ENCODE measurements at places on chromosomes 16 and 17.

GRCh38 chr16:27445502-27446175 lies 43.7 kb downstream of the IL21R start:
- DNase-seq: no peak

- no peak for DNase-seq
Measured at GRCh38 chr17:32493976-32494513, 7.3 kb downstream of the CDK5R1 start.

DNA sequence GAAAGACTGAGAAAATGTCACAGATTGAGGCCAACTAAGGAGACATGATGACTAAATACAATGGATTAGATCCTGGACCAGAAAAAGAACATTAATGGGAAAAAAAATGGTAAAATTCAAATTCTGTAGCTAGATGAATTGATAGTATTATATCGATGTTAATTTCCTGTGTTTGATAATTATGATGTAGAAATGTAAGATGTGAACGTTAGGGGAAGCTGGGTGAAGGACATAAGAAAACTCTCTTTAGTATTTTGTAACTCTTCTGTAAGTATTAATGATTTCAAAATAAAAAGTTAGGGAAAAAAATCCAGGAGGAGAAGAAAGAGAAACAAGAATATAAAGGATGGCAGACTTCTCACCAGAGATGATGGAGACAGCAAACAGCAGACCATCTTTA lies 2.8 kb upstream of the ITGB3 start:
- no peak for DNase-seq

- no peak for DNase-seq
Measured at GRCh38 chr16:89436366-89436765, 54.0 kb downstream of the ANKRD11 start.

GRCh38 chr16:31114468-31114867 lies 3.0 kb upstream of the KAT8 start:
- DNase-seq: no peak

GRCh38 chr17:5533486-5534315 lies 47.3 kb downstream of the MIS12 start:
- no peak for DNase-seq

GRCh38 chr16:65225488-65225887 lies 103.6 kb upstream of the CDH11 start:
- no peak for DNase-seq

- no peak for DNase-seq
Measured at GRCh38 chr16:88720396-88720970, 14.2 kb downstream of the CTU2 start.

GRCh38 chr16:4693956-4694641 lies 737 bp downstream of the NUDT16L1 start:
- DNase-seq: no peak

DNA sequence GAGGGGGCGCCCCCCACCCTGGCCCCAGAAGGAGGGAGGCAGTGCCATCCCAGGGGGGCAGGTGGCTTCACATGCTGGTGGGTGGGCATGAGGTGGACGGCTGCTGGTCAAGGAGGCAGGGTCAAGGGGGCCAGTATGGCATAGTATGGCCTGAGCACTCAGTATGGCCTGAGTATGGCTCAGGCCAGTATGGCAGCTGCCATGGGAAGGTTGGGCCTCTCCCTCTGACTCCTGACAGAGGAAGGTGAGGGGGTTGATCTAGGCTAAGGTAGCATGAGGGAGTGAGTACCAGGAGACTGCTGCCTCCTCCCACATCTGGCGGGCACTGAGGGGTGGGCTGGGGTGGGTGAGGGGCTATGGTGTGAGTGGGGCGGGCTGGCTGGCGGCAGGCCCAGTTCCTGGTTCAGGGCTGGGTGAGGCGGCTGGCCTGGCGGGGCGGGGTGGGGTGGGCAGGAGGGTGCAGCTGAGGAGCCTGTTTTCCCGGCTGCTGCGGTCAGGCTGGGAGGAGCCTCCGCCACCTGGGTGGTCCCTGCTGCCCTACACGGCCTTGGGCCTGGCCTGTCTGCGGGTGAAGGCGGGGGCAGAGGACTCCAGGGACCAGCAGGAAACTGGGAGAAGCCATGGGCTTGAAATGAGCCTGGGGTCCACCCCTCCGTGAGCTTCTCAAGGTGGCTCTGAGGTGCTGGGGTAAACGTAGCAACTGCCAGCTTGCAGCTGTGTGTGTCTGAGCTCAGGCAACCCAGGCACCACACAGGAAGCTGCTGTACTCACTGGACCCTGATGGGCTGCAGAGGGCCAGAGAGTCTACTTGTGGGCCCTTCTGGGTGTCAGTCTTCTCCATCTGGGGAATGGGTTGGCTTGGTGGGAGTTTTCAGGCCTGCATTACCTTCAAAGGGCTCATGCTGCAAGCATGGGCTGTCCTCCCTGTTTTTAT lies 57.0 kb downstream of the RAI1 start:
- no peak for DNase-seq

- no peak for DNase-seq
Measured at GRCh38 chr16:50448522-50448921, 79.7 kb upstream of the BRD7 start.

DNA sequence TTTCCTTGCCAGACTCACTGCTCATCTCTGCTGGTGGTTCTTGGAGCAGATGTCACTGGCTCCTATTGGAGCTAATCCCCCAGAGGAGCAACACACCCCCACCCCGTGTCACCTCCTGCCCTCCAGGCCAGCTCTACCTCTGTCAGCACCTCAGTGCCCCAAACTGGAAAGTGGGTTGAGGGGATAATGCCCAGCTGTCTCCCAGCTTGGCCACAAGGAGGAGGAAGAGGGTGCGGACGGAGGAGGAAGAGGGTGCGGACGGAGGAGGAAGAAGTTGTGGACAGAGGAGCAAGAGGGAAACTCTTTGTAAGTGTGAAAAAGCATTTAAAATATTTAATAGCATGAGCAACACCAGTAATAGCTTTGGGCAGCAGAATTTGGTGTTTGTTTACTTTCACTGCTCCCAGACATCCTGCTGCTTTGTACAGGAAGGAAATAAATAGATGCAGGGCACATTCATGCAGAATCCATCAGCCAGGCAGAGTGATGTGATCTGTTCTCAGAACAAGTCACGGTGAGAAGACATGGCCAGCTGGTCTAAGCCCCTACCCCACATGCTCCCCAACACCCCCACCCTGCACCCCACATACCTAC lies 82.5 kb downstream of the C17orf67 start:
- no peak for DNase-seq

DNA sequence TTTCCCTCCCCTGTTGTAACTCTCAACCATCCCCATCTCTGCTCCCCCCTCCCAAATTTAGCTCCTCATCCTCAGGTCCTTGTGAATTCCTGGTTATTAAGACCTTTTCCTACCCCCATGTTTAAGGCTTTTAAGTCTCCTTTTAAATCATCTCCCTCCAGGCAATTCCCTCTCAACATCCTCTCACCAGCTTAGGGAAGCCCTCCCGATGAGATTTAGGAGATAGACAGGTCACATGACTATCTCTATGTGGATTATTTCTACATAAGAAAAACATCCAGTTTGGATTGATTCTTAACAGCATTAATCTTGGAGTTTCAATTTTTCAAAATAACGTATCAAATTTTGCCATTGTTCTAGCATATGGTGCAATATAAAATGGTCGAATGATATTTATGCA lies 12.5 kb upstream of the WSB1 start:
- DNase-seq: no peak

- DNase-seq: no peak
Measured at GRCh38 chr16:87733190-87733589, 32.6 kb downstream of the KLHDC4 start.

- no peak for DNase-seq
Measured at GRCh38 chr16:27287051-27287811, 18.7 kb upstream of the NSMCE1 start.

DNA sequence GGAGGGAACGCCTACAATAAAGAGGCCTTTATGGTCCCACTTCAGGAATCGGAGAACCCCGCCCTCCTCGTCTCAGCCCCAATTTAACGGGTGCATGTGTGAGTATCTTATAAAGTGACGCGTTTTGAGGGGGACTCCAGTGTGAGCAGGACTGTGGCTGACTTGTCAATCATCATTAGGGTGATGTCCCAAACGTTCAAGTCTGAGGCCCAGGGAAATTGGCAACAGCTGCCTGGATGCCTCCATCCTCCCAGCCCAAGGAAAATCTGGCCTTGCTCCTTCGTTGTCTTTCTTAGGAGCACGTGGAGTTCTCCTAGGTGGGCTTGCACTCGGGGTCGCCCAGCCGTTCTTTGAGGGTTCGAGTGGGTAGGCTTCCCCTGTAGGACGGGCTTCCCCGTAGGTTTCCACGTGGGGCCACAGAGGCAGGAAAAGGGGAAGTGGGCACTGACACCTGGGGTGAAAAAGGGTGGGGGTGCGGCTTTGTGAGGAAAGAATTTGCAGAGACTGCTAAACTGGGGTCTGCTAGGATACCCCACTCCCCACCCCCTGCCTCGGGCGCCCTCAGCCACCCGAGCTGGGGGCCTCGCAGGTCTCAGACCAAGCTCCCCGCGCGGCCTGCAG lies 561 bp upstream of the HERPUD1 start:
- DNase-seq: no peak

GRCh38 chr17:53629188-53629587 lies 193.5 kb upstream of the KIF2B start:
- no peak for DNase-seq

GRCh38 chr16:78749745-78750268 lies 650.4 kb downstream of the WWOX start:
- no peak for DNase-seq

- no peak for DNase-seq
Measured at GRCh38 chr17:78697554-78698343, 84.3 kb downstream of the CYTH1 start.

DNA sequence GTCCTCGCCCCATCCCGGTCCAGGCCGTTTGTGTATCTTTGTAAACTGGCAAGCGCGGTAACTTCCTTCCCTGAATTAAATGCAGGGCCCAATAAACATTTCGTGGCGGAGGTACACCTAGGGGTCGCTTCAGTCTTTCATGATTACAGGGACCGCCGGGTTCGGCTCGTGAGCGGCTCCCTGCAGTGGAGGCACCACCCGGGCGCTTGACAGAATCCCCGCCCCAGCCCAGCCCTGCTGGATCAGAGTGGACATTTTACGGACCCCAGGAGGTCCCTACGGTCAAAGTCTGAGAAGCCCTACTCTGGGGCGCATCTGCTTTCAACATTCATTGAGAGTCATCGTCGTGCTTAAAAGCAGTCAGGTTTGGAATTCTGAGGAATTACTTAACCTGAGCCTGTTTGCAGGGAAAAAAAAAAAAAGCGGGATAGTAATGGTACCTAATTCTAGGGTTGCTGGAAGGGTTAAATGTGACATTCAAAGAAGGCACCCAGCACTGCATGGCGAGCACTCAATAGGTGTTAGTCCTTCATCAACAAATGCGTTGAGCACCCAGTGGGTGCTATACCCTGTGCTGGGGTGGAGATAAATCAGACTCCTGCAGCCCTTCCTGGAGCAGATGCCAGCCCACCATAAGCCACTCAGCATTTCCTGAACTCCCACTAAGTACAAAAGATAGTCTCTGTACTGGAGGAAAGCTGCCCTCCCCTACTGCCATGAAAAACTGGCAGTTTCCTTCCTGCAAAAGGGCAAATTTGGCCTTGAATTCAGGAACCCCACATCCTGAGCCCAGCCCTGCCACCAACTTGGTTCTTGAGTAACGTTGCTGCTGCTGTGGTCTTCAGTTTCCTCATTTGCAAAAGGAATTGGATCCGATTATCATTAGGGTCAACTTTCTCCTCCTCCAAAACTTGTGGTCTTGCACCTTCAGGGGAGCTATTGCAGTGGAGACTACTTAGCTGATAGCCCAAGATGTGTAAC lies 658 bp upstream of the DUSP3 start:
- DNase-seq: no peak

GRCh38 chr17:58006560-58006923 lies 504 bp downstream of the SRSF1 start:
- DNase-seq: peak; percentile 19

- DNase-seq: no peak
Measured at GRCh38 chr17:27384261-27384701, 72.0 kb upstream of the KSR1 start.

DNA sequence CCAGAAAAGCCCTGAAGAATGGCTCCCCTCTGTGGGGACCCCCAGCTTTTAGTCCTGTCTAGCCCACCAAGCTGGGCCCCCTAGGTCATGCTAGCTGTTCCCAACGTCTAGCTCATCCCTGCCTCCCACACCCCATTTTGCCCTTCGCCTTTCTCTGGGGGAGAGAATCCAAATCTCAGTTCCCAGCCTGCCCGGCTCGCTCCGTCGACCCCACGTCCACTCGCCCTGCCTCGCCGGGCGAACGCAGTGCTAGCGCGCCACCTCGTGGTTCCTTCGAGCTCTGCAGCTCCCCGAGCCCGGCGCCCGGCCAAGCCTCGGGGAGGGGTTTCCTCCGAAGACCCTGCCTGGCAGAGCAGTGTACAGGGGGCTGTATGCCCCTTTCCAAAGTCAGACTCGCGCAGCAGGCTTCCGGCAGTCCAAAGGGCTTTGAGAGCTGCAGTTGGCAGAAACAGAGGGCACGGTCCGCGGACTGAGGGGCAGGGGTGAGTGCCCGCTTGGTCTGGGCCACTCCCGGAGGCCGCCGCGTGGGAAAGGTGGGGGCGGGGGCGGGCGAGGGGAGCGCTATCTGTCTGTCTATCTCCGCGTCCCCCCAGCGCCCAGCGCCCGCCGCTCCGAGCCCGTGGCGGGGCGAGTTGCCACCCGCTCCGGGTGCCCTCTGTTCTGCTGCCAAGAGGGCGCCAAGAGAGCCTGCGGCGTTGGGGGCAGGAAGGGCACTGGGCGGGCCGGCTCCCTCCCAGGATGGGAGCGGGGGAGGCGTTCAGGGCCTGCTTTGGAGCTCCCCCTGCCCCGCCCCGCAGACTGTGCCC lies 1.7 kb upstream of the DLX3 start:
- peak; percentile 46 for DNase-seq

GRCh38 chr17:70073799-70074198 lies 1.2 kb upstream of the KCNJ16 start:
- DNase-seq: no peak

DNA sequence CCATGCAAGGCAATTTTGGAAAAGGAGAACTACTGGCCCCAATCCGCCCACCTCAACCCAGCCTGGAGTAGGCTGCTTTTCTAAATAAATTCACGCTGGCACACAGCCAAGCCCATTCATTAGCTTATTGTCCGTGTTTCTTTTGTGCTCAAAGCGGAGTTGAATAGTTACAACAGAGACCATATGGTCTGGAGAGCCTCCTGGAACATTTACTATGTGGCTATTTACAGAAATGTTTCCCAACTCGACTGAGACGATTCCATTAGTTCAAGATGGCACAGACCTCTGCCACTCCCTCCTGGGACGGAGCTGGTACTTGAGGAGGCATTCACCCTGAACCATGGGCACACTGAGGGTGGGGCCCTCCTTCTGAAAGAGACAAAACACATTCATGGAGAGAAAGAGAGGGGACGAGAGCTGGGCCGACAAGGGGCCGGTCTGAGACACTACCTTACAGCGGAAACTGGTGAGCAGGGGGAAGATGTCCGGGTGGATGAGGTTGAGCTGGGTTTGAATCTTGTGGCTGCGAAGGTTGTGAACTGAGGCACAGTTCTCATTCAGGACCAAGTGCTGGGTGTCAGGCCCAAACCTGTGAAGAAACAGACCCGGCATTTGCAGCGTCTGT lies 15.7 kb downstream of the ELAC2 start:
- DNase-seq: no peak
